Fibroblast of skin of right biceps (primary cell): ENCODE measurements at places on chromosomes 1 and 21.

DNA sequence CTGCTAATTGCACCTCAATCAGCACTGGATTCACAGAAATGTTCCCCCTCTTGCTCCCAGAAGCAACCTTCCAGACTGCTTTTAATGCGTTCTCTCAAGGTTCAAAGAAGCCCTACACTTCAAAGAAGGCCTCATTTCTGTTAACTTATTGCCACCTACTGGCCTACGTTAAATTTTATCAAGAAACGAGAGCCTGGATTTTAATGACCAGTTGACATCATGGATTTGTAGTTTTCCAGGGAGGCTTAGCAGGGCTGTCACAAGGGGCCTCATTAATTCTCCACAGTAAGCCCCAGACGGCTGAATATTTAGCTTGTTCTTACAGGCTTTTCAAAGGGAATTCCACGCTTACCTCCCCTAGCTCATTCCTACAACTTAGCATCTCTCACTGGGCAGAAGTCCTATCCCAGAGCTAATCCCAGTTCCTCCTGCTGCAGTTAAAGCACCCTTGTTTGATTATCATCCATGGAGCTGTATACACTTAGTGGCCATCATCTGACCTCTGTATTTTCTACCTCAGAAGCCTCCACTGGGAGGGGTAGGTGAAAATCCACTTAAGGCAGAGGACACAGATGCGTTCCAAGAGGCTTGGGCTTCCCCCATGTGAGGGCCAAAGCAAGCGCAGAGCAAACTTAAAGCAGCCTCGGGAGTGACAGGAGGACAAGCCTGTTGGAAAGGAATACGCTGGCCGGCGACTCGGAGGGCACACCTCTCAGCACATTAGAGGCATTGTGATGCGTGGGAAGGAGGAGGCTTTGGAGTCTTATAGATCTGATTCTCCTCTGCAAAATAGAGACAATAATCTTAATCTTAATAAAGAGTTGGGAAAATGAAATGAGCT lies 32.2 kb upstream of the CYP4X1 start:
- DNase-seq = no peak

- no peak for DNase-seq
These were observed 10.8 kb downstream of the MINDY1 start for GRCh38 chr1:150995896-150996295.

DNA sequence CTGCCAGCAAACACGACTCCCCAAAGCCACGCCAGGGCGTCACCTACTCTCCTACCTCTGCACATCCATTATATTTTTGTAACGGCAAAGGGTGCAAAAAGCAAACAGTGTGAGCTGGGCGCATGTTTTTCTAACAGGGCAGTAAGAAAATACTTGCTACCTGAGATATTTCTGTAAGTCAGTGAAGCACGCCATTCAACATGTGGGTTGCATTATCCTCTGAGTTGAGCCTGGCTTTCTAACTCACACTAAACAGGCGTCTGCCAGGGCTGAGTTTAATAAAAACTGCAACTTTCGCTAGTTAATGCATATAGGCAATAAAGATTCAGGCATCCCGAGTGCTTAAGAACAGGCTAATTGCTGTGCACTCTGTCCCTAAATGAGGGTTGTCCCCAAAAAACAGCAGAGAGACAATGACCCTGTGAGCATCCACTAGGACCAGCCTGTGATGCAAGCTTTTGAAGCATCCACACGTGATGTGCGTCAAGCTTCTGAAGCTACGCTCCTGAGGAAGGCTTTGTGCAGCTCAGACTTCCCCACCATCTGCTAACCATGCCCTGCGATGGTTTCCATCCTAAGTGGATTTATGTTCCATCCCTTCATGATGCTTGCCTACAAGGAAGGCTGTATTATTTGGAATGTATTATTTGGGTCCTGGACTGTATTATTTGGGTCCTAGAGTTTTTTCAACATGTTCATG lies 70.0 kb upstream of the SIM2 start:
- peak; percentile 10 for DNase-seq

- no peak for DNase-seq
These were observed 59.3 kb upstream of the B3GALNT2 start for GRCh38 chr1:235563513-235564061.

DNA sequence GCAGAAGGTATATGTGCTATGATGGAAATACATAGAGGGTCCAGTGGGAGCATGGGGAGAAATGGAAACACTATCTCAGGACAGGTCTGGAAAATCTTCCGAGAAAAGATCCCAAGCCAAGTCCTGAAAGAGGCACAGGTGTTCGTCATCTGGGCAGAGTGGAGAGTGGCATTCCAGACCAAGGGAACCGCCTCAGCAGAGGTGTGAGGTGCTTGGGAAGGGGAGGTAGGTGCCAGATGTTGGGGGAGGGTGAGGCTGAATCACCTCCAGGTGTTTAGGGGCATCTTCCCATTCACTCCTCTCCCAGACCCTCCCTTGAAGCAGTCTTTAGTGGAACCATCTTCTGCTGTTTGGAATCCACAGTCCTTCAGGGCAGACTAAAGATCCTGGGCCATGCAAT lies 23.5 kb upstream of the LRRN2 start:
- DNase-seq = no peak

DNA sequence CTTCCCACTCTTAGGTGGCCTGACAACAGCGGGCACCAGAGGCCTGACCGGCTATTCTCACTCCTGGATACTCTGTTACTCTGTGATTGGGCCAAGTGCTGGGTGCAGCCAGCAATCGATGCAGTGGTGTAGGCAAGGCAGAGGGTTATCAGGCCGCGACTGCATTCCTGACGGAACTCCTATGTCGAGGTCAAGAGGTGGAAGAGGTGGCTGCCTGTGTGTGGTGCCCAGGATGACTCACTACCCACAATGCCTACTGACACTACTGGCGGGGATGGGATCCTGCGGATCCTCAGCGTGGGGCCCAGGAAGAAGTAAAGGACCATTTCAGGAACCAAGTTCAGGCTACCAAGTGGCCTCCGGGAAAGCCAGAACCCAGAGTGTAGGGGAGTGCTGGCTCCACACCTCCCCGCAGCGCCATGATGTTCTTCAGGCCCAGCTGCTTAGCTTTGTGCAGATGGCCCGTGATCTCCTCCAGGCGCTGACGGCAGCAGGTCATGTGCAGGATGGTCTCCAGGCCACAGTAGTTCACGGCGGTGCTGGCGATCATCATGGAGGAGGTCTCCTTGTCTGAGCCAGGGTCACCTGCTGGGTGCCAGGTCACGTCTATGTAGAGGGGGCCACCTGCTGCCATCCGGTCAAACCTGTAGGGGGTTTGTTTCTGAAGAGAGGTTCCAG lies 4.9 kb downstream of the MTHFR start:
- DNase-seq = no peak

DNA sequence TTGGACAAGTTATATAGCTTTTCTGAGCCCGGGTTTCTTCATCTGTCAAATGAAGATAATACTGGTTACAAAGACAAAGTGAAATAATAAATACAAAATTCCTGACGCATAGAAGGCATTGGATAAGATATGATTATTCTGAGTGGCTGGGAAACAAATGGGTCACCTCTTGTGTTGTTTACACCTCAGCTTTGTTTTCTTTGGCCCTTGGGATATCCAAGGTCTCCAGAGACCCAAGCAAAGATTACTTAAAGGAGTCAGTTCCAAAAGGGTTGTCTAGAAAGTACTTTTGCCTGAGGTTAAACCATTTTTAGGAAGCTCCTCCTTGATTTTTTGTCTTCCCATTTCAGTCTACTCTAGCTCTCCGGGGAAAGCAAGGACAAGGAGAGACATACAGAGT lies 9.7 kb downstream of the KHDRBS1 start:
- no peak for DNase-seq

- DNase-seq = no peak
These were observed 104.6 kb downstream of the ADSS2 start for GRCh38 chr1:244346972-244347618.

GRCh38 chr1:226976276-226976977 lies 36.3 kb downstream of the COQ8A start:
- DNase-seq = no peak

DNA sequence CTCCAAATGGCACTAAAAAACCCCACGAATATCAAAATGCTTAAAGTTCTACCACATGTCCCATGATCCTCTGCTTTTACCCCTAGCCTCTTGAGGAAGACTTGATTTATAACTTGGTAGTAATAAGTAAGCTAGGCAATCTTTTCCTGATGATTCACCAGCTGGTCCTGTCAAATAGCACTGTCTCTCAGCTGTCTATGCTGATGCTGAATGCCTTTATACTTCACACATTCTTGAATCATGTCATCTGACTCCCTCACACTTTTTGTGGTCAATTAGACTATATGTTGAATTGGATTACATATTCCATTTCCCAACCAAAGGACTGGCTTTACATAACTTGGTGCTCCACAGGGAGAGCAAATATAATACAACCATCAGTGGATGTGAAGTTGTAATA lies 16.6 kb downstream of the C21orf91 start:
- DNase-seq = peak; percentile 91
